Iris pigment epithelial cell (primary cell): ENCODE measurements at places on chromosomes 2 and 18.
A peak's percentile ranks its signal among the peaks of the same experiment; 100 is the strongest.

DNA sequence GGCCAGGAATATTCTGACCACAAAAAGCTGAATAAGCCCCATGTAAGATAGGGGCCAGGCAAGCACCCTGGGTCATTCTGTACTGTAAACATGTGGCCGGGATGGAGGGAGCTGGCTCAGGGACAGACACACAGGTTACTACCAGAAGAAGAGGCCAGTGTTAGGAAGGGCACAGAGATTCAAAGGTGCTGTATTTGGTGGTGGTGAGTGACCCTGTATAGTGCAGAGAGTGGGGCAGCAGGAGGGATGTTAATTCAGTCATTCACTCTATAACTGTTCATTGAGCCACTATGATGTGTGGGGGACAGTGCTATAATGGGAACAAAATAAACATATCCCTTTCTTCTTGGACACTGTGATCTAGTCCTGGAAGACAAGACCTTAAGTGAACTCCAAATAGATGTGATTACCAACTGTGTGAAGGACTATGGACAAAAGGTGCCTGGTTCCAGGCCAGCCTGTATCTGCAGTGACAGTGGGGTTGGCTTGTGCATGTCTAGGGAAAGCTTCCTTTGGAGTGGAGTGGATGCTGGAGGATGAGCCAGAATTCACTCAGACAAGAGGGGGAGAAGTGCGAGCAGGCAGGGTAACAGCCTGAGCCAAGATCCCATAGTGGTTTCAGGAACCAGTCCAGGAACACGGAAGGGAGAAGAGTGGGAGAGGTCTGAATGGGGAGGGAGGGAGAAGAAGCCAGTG lies 8.3 kb downstream of the MOCOS start:
- no peak for DNase-seq

DNA sequence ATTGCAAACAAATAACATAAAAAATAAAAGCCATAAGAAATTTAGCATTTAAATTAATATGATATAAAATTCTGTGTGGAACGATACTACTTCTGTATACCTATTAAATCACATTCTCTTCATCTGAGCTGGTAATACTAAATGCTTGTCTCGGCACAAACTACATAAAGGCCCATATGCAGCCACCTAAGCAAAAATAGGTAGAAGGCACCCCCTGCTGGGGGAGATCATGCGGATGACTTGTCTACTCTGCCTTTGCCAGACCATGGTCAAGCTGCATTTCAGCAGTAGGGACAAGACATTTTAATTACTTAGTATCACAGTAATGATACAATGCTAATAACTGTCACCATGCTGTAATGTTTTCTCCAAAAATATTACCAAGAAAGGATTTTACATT lies 108.0 kb downstream of the CDH19 start:
- peak; percentile 49 for DNase-seq

- no peak for DNase-seq
Observed at GRCh38 chr2:239537633-239538356, 137.0 kb upstream of the HDAC4 start.

- DNase-seq = no peak
Observed at GRCh38 chr2:151120011-151120410, 141.7 kb downstream of the RBM43 start.

DNA sequence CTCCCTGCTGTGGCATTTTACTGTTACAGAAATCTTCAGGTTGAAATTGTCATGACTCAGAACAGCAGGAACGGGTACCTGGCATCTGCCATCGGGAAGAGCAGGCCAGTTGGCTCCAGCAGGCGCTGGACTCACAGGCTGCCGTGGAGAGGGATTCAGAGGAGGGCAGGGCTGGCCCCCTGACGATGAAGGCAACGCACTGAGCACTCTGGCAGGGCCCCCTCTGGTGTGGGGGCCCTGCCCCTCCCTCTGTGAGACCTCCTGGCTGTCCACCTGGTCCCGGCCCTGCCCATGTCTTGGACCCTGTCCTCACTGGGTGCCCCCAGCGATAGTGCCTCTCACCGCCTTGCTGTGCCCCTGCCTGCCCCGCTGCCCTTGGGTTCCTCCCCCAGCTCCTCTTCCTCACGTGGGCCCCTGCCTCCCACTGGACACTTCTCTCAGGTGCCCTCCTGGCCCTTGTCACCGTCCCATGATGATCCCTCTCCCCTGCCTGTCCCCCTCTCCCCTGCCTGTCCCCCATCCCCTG lies 23.3 kb upstream of the ALLC start:
- no peak for DNase-seq

GRCh38 chr18:13178197-13178596 lies 40.4 kb upstream of the LDLRAD4 start:
- DNase-seq = no peak

GRCh38 chr2:39437522-39438296 lies 624 bp upstream of the MAP4K3 start:
- peak; percentile 54 for DNase-seq

GRCh38 chr18:31679133-31679742 lies 5.1 kb downstream of the B4GALT6 start:
- DNase-seq = peak; percentile 92

GRCh38 chr2:134783912-134784311 lies 54.5 kb upstream of the ACMSD start:
- no peak for DNase-seq

DNA sequence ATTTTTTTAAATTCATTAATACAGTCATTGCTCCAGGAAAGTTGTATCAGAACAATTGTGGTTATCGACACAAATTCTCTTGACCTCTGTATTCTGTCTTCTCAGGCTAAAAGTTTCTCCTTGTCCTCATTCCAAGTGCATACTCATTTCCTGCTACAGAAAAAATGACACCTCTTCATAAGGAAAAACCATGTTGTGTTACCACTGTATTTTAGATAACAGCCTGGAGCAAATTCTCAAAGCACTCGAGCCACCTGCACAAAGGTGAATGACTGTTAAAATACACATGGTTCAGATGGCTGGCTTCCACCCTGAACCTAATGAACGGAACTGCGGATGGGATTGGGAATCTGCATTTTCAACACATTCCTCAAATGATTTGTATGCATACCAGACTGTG lies 586.5 kb downstream of the EPHA4 start:
- no peak for DNase-seq

DNA sequence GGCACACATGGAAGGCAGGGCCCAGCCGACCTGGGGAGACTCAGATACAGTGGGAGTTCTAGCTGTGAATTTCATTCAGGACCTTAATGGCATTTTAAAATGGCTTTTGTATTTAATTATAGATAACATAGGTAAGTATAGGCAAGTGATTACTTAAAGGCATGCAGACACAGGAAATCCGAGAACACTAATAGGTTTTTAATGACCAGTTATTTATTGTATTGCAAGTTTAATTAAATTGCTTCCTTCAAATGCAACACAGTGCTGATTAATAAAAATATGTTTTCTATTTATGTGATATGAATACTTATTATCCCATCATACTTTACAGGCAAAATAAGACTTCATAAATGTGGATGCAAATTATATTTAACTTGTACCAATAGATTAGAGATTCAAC lies 19.7 kb upstream of the SH3RF3 start:
- DNase-seq = no peak

DNA sequence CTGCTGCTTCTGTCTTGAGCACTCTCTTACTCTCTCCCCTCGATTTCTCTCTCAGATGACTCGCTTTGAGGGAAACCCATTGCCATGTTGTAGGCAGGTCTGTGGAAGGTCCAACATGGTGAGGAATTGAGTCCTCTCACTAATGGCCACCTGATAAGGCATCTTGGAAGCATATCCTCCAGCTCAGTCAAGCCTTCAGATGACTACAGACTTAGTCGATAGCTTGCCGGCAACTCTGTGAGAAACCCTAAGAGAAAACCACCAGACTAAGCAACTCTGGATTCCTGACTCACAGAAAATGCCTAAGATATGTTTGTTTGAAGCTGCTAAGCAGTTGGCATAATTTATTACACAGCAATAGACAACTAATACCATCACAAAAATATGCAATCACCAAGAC lies 51.2 kb downstream of the WDR75 start:
- peak; percentile 20 for DNase-seq

GRCh38 chr2:178452334-178452733 lies 1.2 kb downstream of the PJVK start:
- DNase-seq = no peak

DNA sequence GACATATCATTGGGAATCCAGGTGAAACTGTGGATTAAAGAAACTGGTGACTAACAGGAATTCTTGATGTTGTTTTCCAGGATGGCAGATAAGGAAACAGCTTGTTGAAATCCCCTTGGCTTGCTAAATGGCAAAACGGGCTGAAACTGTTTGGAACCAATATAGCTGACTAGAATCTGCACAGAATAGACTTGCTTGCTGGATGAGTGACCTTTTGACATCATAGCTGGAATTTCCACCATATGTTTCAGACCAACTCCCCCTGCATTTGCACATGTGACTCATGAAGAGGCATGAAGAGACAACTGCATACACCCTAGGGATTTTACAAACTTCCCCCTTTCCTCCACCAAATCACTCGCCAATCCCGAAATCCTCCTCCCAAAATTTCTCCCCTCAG lies 87.7 kb upstream of the LYPD1 start:
- DNase-seq = no peak

GRCh38 chr2:105822186-105822585 lies 77.5 kb downstream of the NCK2 start:
- no peak for DNase-seq

DNA sequence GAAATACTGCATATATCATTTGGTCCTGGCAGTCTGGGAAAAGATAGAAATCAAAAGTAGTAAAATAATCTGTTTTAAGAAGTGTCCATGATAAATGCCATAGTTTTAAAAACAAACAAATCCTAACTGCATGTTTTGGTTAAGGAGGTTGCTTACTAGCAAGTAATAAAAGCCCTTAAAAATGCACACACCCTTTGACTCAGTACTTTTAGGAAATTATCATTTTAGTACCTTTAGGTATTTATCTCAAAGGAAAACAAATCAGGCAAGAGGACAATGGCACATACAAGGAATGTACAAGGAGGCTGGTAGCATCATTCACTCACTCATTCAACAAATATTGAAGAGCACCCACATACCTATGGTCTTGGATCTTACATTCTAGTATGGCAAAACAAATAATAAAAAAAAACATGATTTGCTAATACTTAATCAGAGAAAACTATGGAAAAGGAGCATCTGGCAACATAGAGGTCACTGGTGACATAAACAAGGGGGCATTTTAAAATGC lies 67.6 kb downstream of the OLA1 start:
- no peak for DNase-seq

- DNase-seq = peak; percentile 6
Observed at GRCh38 chr2:201904538-201905420, 98.4 kb downstream of the CDK15 start.
